AG08395 (cell line): ENCODE measurements at places on chromosomes 7 and 10.

GRCh38 chr7:154409703-154410311 is 357.6 kb downstream of the DPP6 start:
- DNase-seq = no peak

DNA sequence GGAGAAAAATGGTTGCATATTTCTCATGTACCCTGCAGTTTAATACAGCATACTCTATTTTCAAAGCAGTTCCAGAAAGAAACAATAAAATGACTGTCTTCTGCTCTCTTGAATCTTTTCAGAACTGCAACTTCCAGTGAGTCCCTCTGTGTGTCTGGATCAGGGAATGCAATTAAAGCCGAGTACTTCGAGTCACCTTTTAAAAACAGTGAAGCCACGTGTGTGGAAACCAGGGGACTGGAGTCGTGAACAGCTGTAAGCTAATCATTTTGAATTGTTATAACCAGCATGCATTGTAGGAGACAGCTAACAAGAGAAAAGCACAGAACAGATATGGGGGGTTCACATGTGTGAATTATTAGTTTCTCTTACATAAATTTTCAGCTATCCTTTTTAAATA is 109.1 kb downstream of the CPED1 start:
- no peak for DNase-seq

GRCh38 chr7:128939075-128939860 is 1.5 kb downstream of the IRF5 start:
- no peak for DNase-seq

DNA sequence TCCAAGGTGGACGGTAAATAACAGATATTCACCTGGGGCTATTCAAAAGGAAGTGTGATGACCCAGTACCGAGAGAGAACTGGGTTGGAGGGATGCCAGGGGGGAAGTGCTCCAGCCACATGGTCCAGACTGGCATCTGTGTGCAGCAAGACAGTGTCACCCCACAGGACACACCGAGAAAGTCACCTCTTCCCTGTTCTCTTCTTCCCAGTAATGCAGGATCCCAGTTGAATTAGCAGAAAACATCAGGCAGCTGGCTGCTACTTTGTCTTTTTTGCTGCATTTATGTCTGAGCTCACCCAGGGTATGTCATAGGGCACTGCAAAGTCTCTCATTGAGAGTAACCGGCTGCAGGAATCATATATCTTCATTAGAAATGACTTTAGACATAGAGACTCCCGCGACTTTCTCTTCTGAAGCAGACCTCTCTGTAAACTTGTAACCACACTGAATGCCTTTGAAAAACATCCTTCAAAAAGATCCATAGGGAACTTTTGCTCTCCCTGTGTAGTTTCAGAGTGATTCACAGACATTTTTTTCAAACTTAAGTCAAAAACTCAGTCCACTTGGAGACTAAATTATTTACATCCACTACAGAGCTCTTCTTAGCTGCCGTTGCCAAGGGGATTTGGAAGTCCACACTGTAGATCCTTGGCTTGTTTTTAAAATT is 609.0 kb upstream of the DPP6 start:
- no peak for DNase-seq

GRCh38 chr7:4791738-4792536 is 16.5 kb downstream of the AP5Z1 start:
- peak; percentile 86 for DNase-seq

- DNase-seq = no peak
These were observed 44.2 kb upstream of the TNS3 start for GRCh38 chr7:47625861-47626715.

DNA sequence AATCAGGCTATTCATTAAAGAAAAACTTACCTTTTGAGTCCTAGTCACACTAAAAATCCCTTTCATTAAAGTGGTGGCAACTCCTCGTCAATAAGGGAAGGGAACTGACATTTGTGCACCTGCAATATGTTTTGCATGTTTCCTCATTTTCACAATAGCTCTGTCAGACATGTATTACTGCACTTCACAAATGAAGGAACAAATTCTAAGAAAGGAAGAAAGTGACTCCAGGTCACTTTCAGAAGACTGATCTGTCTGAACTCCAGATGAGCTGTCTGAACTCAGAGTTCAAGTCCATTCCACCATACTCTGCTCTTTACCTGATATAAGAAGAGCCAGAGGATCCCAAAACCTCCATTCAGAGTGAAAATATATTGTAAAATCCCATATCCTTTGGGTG is 50.3 kb upstream of the GSAP start:
- DNase-seq = no peak

- no peak for DNase-seq
These were observed 164.7 kb downstream of the PRKG1 start for GRCh38 chr10:51239006-51239405.

- DNase-seq = no peak
These were observed 469.7 kb upstream of the FOXK1 start for GRCh38 chr7:4212376-4212775.

- no peak for DNase-seq
These were observed 155.0 kb upstream of the CTTNBP2 start for GRCh38 chr7:118028226-118028625.

DNA sequence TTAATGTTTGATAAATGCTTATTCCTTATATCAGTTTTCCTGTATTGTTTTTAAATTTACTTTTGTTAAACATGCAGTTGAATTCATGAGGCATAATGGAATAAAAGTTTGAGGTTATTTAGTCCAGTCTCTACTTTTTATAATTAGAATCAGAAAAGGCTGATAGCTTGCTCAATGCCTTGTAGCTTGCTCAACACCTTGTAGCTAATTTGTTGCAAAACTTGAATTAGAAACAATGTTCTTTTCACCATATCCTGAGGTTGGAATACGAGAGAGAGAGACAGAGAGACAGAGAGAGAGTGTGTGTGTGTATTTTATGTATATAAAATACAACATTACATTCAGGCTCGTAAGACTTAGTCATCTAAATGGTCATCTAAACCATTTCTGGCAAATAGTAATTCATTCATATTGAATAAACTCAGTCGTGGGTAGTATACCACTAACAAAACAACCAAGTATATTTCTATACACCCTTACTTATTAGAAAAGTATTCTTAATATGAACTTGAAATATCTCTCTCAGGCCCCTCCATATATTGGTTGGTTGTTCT is 243.5 kb downstream of the ADK start:
- no peak for DNase-seq

DNA sequence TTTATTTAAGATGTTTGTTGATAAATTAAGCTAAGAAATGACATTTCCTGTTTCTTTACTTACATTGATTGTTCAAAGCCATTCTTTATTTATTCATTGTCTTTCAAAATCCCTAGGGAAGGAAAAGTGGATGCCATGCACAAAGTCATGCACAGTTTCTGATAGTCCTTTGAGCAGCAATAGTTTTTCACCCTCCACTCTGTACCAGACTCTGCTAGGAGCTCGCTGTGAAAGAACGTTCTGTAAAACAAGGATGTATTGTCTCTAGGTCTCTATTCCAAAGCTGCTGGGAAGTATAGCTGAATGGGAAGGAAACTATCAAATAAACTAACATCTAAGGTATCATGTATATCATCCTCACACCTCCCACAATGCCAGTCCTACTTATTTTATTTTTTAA is 7.8 kb upstream of the NOC3L start:
- no peak for DNase-seq

- DNase-seq = no peak
These were observed 29.5 kb downstream of the JCAD start for GRCh38 chr10:30029872-30030256.
